ENCODE measurements at places on chromosomes 13 and 19.

DNA sequence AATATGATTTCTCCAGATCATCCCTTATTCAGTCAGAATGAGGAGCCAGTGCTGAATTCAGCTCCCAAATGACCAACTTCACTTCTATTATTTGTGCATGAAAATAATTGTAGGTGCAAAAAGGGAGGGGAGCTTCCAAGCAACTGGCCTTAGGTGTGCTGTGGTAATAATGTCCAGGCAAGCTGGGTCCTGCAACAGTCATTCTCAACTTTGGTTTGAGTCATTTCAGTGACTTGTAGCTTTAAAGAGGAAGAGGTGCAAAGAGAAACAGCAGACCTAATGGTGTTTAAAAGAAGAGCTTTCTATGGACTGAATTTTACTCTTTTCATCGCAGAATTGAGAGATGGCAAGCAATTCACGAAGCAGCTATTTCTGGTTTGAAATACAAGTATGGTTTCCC is 29.2 kb upstream of the FGF9 start:
- no peak overlapping the region for H3K4me3 ChIP-seq
- H3K27me3 ChIP-seq = no peaks in the 10 kb centered on the region

GRCh38 chr19:5436106-5436947 is 18.9 kb upstream of the ZNRF4 start:
- no peak overlapping the region for H3K4me3 ChIP-seq
- no peak overlapping the region for H3K27ac ChIP-seq
- H3K27me3 ChIP-seq = peaks cover 13% of the 10 kb centered on the region
- H3K36me3 ChIP-seq = no peaks in the 10 kb centered on the region
- DNase-seq = peak; percentile 56
- no peaks in the 10 kb centered on the region for H3K4me1 ChIP-seq

- no peaks in the 10 kb centered on the region for H3K27me3 ChIP-seq
- H3K4me1 ChIP-seq = peaks cover 6% of the 10 kb centered on the region
- H3K36me3 ChIP-seq = no peaks in the 10 kb centered on the region
- no peak overlapping the region for H3K27ac ChIP-seq
Measured at GRCh38 chr19:32101206-32101605, 244.2 kb upstream of the ZNF507 start.

GRCh38 chr19:1566392-1567115 is 1.6 kb downstream of the MEX3D start:
- peak overlapping the region; percentile 75 for H3K4me3 ChIP-seq
- H3K27ac ChIP-seq = peak overlapping the region; percentile 90
- DNase-seq = peak; percentile 94
- H3K27me3 ChIP-seq = no peaks in the 10 kb centered on the region
- peaks cover 2% of the 10 kb centered on the region for H3K36me3 ChIP-seq

DNA sequence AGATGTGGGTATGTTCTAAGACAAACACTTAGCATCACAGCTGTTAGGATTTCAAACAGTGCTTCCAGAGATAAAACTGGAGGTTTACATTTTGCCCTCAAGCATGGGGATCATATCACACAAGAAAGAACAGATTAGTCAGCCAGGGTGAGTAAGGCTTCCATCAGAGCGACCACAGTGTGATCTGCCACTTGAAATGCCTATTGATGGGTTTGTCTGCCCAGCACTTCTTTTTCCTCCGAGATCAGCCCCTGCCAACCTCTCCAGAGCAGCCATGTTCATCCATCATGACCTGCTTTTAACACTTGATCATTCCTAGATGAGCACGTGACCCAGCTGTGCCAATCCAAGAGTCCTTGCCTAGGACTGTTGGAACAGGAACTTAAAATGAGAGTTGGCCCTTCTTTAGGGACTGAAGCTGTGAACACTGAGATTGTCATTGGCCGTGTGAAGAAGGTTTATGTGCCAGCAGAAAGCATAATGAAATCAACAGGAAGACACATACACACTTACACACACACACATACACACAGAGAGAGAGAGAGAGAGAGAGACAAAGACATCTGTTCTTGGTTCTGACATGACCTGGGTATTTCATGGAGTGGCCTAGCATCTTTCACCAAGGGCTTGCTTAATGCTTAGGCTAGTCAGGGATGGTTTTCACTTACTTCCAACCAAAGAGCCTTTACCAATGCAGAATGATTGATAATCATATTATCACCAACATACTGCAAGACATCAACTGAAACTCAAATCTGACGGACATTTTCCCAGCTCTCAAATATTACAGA is 5.2 kb upstream of the CEBPG start:
- no peak overlapping the region for H3K4me3 ChIP-seq
- H3K27me3 ChIP-seq = no peaks in the 10 kb centered on the region
- no peaks in the 10 kb centered on the region for H3K36me3 ChIP-seq
- H3K27ac ChIP-seq = no peak overlapping the region
- no peak for DNase-seq

- H3K4me3 ChIP-seq = no peak overlapping the region
- peaks cover 30% of the 10 kb centered on the region for H3K4me1 ChIP-seq
- peak; percentile 36 for DNase-seq
Measured at GRCh38 chr13:24215732-24216131, 55.2 kb downstream of the SPATA13 start.

GRCh38 chr13:42127047-42127446 is 78.6 kb downstream of the DGKH start:
- H3K4me1 ChIP-seq = peaks cover 3% of the 10 kb centered on the region
- H3K27me3 ChIP-seq = no peaks in the 10 kb centered on the region
- no peak overlapping the region for H3K4me3 ChIP-seq
- peaks cover 7% of the 10 kb centered on the region for H3K36me3 ChIP-seq

Measured in lung (tissue), 17 donors.